Mesendoderm (in vitro differentiated cells): ENCODE measurements at places on chromosomes 1 and 21.
A peak's percentile ranks its signal among the peaks of the same experiment; 100 is the strongest.

- DNase-seq = no peak
Observed at GRCh38 chr1:229385853-229386456, 43.1 kb upstream of the CCSAP start.

GRCh38 chr1:205319081-205320018, 2.2 kb downstream of the NUAK2 start:
- DNase-seq = no peak

DNA sequence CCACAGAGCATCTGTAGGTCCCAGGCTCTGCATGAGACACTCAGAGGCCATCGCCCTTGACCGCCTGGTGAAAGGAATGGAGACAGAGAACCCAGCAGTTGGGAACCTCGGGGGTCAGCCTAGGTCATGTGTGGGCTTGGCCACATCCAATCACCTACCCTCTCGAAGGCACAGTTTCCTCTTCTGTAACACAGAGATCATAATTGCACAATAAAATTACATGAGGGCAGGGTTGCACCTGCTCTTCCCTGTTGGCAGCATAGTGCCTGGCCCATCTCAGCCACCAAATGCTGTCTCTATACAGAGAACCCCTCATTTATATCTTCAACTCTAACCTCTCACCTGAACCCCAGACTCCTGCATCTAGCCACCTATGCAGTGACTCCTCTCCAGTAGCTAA, 418.1 kb upstream of the VAMP3 start:
- DNase-seq = no peak

DNA sequence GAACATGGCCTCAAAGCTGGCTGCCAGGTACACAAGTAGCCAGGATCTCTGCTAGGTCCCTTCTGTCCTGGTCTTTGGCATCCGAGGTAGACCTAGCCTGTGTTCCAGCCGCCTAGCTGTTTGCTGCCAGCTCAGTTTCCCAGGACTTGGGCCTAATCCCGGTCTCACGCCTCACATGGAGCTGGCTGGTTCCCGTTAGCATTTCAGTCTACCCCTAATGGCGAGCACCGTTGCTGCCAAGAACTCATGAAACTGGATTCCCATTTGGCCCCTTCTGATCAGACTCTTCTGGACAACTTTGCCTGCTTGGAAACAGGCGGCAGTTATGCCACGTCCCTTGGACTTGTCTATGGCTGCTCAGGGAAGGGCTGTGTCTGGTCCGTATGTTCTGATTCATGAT, 26.2 kb upstream of the HHAT start:
- no peak for DNase-seq

- DNase-seq = no peak
Observed at GRCh38 chr1:88701275-88701674, 17.2 kb downstream of the PKN2 start.

GRCh38 chr1:202343652-202344349, 2.1 kb upstream of the UBE2T start:
- peak; percentile 45 for DNase-seq

DNA sequence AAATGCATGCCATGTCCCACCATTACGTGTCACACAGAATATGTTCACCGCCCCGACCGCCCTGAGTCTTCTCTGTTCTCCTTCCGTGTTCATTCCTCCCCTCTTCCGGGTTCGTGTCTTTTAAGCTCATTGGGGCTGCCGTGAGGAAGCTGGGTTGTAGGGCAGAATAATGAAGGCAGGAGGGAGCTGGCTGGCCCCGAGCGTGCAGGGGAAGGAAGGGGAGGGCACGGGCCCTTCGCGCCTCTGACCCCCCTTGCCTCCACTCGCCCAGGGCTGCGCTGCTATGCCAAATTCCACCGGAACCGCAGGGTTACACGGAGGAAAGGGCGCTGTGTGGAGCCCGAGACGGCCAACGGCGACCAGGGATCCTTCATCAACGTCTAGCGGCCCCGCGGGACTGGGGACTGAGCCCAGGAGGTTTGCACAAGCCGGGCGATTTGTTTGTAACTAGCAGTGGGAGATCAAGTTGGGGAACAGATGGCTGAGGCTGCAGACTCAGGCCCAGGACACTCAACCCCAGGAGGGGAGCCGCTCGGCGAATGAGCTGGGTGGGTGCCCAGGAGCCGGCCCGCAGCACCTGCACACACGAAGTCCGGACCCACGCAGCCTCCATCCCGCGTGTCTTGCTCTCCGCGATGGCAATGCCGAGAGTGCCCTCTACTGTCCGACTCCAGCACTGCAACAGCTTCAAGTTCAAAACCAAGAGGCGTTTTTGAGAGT, 16.5 kb upstream of the AGTRAP start:
- peak; percentile 45 for DNase-seq

DNA sequence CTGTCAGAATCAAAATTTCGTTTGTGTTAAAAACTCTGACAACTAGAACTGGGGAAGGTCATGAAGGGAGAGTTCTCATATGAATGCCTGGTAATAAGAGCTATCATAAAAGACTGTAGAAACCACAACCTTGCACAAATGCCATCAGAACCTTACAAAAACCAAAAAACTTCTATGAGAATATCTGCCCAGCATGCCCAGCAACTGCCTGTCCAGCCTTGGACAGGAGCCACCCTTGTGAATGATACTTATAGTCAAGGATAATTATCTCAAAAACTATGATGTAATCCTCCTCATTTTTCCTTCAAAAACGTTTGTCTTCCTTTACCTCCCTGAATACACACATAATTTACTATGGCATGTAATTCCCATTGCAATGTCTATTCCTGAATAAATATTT, 53.4 kb upstream of the C1orf185 start:
- no peak for DNase-seq

DNA sequence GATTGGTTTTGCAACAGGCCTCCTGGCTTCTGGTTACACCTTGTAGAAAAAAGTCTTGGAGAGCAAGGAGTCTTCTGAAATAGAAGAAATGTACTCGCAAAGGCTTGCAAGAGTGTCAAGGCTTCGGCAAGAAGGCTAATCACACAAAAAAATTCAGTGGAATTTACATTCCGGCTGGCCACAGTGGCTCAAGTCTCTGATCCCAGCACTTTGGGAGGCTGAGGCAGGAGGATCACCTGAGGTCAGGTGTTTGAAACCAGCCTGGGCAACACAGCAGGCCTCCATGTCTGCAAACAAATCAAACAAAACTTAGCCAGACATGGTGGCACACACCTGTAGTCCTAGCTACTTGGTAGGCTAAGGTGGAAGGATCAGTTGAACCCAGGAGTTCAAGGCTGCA, 7.7 kb upstream of the DOP1B start:
- DNase-seq = no peak

- no peak for DNase-seq
Observed at GRCh38 chr1:94017155-94017829, 103.7 kb downstream of the ABCA4 start.

DNA sequence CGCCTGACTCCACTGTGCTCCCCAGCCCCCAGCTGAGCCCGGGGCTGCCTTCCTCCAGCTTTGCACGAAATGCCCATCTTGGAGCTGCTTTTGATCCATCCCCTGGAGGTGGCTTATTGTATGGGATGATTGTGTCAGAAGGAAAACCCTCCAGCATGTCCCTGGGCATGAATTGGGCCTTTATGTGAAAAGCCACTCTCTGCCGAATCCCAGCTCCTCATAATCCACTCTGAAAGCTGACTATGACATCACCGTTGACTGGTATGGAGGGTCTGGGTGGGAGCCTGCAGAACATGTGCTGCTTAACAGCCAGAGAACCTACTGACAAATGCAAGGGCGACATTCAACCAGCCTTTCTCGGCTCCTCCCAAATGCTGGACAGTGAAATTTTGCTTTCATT, 74.6 kb downstream of the NENF start:
- DNase-seq = no peak

- peak; percentile 37 for DNase-seq
Observed at GRCh38 chr1:25080294-25081209, 150.5 kb upstream of the RUNX3 start.

DNA sequence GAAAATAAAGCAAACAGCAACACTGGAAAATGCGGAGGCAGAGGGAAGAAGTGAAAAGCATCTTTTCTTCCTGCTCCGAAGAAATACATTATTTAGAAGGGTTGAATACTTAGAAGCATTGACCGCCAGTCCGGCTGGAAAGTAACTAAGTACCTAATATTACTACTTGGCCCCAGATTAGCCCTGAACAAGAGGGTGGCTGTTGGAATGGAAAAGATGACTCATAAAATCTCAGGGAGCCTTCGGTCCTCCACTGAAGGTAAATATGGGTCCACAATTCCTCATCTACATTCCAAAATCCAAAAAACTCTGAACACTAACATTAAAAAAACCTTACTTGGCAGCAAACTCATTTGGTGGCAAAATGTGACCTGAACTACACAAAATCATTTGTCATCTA, 40.1 kb downstream of the BCAR3 start:
- no peak for DNase-seq

GRCh38 chr1:111825217-111825616, 69.5 kb downstream of the DDX20 start:
- DNase-seq = no peak

- no peak for DNase-seq
Observed at GRCh38 chr1:24362982-24363614, 43.9 kb downstream of the GRHL3 start.

DNA sequence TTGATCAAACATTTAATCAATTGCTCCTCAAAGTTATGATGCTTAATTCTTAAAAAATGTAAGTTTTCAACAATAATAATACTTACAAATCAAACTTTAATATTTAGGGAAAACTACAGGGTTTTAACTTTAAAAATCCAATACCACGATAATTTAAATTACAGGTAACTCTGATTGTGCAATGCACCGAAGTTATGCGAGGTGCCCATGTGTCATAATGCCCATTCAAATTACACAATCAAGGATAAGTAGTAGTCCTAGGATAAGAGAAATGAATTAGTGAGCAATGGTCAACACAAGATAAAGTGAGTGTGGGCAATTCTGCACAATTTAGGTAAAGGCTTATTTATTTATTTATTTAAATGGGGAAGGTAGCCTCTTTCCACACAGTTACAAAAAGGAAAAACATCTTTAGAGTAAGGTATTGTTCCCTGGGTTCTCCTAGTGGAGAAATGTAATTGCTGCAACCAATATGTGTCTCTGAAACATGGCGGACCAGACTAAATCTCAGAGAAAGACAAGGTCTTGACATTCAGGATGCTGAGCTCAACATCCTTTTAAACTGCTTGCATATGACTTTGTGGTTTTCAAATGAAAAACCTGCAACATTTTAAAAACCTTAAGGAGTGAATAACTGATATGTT, 164.2 kb downstream of the TTLL7 start:
- DNase-seq = no peak

GRCh38 chr21:46028573-46029091, 47.1 kb downstream of the COL6A1 start:
- DNase-seq = no peak

DNA sequence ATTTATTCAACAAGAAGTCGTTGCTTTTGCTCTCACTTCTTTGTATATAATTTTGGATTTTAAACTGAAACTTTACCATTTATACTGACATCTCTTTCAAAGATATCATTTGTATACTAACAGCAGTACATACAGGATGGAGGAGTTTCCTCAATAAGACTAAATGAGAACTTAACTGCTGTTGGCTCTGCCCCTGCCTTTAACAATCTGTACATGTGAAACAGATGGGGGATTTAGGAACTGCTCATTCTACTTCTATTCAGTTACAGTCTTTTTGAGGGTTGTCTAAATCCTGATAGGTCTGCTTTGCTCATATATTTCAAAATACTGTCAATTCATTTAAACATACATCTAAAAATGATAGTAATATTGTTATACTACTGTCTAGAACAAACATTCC, 663.2 kb downstream of the ADGRL2 start:
- DNase-seq = no peak

GRCh38 chr1:9037476-9038337, 11.5 kb upstream of the SLC2A7 start:
- DNase-seq = no peak

GRCh38 chr1:161989108-161989507, 34.6 kb downstream of the OLFML2B start:
- peak; percentile 67 for DNase-seq

DNA sequence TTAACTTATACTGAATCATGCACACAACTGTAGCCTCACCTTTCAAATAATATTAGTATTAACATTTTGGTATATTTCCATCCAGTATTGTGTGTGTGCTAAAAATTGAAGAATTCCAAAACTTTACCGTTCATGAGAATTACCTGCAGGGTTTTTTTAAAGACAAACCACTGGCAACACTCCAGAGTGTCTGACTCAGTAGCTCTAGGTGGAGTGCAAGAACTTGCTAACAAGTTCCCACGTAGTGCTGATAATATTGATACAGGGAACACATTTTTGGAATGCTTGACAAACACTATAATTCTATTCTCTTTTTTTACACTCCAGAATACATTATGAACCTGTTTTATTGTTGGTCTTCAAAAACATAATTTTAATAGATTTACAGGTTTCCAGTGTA, 27.7 kb upstream of the SLC5A9 start:
- no peak for DNase-seq

- DNase-seq = no peak
Observed at GRCh38 chr1:39524591-39525365, 33.3 kb downstream of the BMP8A start.

DNA sequence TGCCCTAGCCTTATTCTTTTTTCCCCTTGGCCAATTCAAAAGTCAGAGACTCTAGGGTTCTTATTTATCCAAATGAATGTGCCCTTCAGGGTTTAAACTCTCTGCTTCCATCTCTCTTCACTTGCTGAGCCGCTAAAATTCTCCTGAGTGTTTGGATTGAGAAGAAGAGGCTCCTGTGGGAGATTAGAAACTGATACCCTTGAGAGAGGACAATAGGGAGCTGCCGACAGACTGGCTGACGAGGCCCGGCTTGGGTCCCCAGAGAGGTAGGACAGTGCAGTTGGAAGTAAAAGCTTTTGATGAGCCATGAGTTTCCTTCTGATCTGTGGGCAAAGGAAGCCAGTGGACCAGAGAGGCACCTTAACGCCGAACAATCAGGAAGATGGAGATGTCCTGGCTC, 41.3 kb upstream of the UBE2U start:
- DNase-seq = no peak

- DNase-seq = no peak
Observed at GRCh38 chr1:196449460-196449859, 158.8 kb downstream of the KCNT2 start.

- DNase-seq = peak; percentile 33
Observed at GRCh38 chr1:7455796-7456721, 315.0 kb upstream of the VAMP3 start.

- DNase-seq = no peak
Observed at GRCh38 chr1:32128479-32128878, 20.6 kb downstream of the KPNA6 start.
